ENCODE measurements at places on chromosomes 5 and 9.

DNA sequence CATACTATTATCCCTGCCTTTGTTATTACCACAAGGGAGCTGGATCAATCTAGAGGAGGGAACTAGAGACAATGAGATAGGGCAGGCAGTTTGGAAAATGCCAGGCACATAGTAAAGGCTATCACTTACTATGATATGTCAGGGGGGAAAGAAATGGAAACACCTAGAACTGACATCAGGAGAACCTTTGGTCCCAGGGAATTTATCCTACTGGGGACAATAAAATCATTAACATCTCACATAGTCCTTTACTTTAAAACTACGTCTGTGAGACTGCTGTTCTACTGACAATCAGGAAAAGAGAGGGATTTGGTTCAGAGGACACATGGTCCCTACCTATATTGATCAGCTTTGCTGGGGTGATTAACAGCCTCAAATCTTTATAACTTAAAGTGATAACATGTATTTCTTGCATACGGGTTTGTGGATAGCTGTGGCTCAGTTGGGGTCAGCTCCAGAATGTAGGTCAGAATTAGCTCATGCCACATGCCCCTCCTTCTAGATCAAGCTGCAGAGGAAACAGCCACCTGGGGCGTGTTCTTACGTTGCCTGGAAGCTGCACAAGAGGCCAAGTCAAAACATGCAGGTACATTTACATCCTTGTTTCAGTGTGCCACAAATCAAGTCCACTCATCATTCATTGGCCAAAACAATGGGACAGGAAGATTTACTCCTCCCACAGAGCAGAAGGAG, 43.9 kb upstream of the ALDOB start:
- DNase-seq = no peak

DNA sequence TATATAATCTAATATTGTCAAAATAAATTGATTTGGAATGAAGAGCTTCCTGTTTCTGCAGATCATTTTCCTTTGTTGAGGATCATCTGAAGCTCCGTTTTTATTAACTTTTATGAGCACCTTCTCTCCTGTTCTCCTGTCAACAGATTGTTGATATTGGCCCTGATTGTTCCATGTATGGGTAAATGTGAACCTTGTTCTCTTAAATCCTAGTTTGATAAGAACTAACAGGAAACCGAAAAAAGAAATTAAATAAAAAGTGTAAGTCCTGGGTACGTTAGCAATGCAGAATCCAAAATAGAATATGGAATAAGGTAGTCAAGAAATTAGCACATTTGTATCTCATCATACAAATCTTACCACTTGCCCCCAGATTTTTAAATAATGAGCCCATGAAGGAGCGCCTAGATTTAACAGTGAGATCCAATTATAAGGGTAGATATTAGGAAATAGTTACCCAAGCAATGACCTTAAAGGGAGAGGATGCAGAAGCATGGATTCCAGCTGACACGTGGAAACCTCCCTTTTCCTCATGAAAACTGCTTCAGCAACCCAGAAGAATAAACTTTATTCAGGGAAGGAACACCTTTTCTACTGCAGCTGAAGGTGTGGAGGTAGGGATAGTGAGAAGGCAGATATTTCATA, 80.8 kb upstream of the PIK3R1 start:
- no peak for DNase-seq

GRCh38 chr9:112326194-112326593, 7.2 kb downstream of the PTBP3 start:
- DNase-seq = no peak

DNA sequence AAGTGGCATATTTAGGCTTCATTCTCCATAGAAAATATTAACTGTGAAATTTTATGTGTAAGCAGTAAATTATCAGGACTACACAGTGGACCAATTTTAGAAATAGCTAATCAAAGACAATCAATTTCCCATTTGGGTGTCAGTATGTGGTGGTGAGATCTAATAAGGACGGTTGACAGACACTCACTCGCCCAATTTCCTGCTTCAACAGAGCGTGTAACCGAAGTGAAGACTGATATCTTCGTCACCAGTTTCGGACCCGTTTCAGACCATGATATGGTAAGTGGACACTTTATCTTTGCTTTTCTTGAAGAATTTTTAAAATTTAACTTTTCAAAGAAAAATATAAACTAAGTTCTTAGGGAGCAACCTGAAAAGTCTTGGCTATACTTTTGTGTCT, 17.6 kb downstream of the GABRA1 start:
- DNase-seq = no peak

DNA sequence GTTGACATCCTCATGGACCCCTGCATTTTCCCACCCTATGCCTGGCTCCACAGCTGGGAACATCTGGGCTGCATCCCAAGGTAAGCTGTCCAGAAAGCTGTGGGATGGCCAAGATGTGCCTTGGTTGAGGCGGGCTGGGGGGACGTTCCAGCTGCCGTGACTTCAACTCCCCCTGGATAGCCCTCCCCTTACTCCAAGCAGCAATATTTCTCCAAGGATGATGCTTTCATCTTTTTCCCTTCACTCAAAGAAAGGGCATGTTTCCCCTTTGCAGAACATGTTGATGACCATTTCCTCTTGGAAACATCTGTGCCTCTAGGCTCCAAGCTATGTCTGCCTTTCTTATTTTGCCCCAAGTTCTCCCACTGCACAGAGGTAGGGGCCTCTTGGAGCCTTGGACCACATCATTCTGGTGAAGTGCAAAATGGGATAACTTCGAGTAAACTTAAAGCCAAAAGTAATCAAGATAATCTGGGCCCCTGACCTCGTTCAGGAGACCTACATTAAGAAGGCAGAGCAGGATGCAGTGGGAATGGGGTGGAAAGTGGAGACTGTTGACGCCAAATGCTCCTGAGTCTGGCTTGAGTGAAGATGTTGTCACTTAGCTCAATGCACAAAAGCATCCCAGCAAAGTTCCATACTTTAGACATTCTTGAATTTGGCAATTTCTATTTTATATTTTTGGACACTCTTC, 175.2 kb downstream of the GAS1 start:
- DNase-seq = no peak

DNA sequence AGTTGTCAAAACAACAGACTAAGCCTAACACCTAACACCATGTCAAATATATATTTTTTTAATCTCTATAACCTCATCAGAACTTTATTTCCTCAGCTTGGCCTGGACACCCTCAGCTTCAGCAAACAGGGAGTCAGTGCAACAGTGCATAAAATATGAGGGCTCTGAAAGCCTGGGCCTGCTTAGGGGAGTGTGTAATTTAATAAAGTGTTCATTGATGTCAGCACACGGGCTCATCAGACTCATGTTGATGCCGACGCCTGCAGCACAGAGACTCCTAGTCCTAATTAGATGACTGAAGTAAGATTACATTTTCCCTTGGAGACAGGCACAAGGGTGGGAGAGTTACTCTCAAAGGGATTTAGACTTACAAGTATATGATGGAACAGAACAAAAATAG, 37.8 kb downstream of the CDH10 start:
- no peak for DNase-seq

All from HS-27A (cell line).